Hematopoietic multipotent progenitor cell (in vitro differentiated cells): ENCODE measurements at places on chromosomes 1 and 21.

DNA sequence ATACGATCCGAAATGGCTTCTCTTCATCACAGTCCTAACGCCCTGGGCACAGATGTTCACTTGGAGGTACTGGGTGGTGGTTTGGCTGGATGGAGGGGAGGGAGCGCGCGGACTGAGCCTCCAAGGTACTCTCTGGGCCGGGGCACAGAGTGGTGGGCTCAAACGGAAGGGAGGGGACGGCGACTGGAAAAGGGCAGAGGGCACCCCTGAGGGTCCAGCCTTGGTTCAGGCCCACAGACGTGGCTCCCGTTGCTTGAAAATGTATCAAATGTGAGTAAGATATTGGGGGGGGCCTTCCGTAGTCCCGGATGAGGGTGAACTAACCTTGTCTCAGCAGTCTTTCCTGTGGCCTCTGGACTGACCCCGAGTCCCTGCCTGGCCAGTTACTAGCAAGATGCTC, 463 bp downstream of the IL12RB2 start:
- peak; percentile 22 for DNase-seq

DNA sequence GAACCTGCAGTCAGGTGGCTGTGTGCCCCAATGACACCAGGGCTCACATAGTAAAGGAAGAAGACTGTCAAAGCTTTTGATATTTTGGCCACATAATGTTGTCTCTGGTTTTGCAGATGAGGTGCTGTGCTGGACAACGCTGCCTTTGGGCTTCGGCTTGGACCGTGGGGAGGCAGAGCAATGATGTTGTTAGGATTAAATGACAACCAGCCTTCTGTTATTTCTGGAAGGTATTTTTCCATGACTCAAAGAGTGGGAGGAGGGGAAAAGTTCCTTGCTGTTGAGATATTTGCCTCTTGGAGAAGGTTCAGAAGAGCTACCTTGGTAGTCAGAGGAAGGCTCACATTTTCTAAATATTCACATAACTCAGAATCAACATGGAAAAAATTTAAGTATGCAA, 187.3 kb upstream of the GALNT2 start:
- DNase-seq: no peak

GRCh38 chr1:153907134-153907533, 15.6 kb downstream of the GATAD2B start:
- no peak for DNase-seq

DNA sequence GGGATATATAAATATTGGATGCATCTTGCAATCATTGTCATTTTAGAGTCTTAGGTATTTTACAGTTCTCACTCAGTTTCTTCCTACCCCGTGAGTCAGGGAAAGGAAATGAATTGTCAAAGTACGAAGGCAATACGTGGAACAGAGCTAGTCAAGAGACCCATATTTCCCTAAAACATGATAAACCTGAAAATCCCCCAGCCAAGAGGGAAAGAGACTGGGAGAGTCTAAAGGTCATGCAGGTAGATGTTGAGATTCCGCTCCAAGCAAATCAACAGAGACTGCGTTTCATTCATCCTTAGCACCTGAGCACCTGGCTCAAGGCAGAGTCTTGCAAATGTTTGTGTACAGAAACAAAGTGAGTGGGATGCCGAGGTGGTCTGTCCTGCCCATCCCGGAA, 58.0 kb downstream of the SH3GLB1 start:
- DNase-seq: no peak

- DNase-seq: no peak
Measured at GRCh38 chr1:85550784-85551516, 29.6 kb upstream of the CCN1 start.

DNA sequence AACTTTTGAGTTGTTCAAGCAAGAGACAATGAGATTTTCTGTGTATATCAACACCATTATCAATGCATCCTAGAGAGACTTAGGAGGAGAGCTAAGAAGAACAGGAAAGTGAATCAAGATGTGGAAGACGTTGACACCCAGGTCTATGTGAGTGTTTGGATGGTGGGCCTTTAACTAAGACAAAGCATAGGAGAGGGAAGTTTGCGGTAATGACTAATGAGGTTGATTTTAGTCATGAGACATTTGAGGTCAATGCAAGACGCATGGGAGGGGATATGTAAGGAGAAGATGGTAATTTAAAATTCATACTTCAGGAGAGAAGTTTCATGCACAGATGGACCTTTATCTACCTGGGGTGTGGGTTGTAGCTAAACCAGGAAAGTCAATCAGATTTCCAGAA, 269.6 kb downstream of the VAV3 start:
- no peak for DNase-seq

DNA sequence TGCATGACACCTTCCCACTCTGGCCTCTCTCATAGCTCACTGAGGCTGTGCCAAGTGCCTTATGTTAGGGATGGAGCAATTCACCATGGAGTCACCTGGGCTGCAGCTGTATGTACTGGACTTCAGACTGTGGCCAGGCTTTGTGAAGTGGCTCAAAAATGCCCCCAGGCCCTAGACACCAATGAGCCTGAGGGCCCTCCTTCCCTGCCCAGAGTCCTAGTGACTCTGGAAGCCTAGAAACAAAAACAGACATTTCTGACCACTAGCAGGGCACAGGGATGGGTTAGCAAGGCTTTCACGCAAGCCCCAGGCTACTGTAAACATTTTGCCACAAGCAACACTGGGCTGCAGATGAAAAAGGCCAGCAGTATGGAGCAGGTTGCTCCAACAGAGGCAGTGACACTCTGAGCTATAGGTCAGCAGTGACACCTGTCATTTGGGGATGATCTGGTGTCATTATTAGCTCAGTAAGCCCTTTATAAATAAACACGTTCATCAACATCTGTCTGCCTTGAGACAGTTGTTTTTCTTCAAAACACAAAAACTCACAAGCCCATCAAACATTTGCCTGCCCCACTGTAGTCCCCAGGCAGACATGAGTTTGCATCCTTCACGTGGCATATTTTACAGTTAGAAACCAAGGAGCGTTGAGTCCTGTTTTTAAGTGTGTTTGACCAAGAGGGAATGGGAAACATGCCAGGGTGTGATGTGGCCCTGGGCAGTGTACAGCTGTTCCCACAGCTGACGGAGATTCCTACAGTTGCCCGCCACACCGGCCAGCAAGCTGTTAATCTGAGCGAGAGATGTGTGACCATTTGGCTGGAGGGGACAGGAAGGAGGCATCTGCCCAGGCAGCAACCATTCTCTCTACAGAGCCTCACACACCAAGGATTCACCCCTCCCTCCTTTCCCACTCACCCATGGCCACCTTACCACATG, 66.8 kb downstream of the KCNN3 start:
- no peak for DNase-seq

- DNase-seq: no peak
Measured at GRCh38 chr1:71948561-71948960, 333.8 kb downstream of the NEGR1 start.

DNA sequence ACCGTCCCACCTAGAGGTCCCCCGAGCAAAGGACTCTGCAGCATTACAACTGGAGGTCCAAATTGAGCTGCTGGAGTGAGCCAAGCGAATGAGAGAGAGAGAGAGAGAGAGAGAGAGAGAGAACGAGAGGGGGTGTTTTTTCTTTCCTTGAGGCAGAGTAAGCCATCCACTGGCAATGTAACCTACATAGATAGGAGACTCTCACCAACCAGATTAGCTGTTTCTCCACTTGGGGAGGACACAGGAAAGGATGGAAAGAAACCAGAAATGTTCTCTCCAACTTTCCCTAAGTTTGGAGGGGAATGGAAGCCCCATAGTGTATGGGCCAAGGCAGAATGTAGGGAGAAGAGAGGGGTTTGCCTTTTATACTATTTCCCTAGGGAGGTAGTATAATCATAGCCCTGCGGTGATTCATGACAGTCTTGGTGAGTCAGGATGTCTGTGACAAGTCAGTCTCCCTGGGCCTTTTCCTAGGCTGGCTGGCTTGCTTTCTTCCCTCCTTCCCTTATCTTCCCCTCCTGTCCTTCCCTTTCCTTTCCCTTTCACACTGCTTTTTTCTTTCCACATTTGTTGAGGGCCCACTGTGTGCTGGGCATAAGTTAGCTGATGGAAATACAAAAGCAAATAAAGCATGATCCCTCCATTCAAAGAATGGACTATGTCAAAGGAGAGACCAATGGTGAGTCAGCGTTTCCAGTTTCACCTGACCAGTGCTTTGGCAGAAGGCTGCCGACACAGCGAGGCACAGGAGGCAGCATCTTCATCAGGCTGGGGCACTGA, 7.1 kb downstream of the FNDC7 start:
- no peak for DNase-seq

DNA sequence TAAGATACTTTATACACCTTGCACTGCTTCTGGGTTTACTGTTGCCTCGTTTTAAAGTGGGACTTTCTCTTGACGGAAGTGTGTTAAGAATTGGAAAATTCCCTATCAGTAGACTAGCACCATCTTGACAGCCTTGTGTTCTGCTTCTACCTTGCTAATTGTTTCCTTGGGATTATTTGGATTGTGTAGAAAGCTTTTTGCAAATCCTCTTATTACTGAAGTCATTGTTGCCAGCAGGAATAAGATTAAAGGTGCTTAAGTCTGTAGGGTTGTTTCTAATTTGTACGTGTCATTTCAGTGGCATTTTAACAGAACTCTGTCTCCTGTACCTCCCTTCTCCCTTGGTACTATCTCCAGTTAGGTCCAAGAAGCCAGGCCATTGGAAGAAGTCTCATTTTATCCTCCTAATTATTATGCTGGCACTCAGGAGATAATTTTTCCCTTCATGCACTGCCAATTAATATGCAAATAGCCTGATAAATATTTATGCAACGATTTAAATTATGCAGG, 107.7 kb downstream of the POU2F1 start:
- DNase-seq: no peak

DNA sequence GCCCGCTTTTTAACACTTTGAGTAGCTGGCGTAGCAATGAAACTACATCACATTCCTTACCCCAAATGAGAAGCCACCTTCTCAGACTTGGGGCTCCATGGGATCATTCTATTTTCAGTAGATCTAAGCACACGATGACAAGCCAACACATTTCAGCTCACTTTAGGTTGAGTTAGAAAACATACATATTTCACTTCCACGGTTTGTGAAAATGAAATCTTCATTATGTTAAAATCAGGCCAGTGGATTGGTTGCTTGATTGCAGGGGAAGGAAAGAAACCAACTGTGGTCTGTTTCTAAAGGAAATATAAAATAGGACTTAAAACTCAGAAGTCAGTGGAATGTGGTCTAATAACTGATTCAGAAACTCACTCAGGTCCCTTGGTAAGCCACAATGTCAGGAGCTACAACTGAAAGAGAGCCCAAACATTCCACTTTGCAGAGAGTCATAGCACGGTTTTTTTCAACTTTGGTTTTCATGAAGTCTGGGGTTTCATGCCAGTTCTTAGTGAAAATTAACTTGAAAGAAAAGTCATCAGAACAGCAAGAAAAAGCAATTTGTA, 82.3 kb upstream of the TIAM1 start:
- DNase-seq: no peak

- no peak for DNase-seq
Measured at GRCh38 chr1:2408859-2409276, 3.5 kb downstream of the PEX10 start.

DNA sequence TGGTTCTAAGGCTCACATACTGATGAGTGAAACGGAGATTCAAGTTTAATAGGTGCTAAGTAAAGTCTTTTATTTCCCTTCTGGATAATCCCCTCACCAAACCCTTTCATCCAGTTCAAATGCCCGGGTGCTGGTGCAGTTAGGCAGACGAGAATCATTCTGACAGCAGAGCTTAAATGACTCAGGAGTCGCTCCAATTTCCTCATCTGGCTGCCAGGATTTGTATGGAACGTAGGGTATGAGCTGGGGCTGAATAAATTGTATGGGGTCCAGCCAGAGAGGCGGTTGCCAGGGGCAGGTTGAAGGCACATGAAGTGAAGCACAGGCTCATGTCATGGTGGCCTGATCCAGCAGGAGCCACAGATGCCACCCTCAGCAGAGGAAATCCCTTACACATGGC, 76.0 kb downstream of the PAPPA2 start:
- DNase-seq: no peak

DNA sequence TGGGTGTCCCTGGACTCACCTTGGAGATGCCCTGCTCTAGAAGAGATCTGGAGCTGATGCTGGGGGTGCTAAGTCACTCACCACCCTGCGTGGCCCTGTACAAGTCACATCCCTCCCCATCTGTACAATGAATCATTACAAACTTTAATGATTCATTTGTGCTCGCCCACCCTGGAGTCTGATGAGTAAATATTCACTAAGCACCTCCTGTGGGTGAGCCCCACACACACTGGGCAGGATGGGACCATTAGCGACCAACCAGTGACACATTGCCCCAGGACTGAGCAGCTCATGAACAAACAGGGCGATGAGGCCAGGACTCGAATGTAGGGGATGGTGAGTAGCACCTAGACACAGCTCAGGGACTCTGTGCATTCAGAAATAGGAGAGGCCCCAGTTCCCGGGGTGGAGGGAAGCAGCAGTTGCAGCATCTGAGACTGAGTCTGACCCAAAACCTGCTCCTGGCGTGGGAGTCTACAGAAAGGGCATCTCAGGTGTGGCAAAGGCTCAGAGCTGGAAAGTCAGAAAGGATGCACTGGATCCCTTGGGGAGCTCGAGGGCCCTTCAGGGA, 18.1 kb upstream of the PDZK1IP1 start:
- DNase-seq: no peak
